Lung microvascular endothelial cell (primary cell): ENCODE measurements at places on chromosomes 4 and X.

- no peak for DNase-seq
Observed at GRCh38 chr4:4415806-4416805, 29.2 kb downstream of the NSG1 start.

- peak; percentile 45 for DNase-seq
Observed at GRCh38 chr4:185524888-185525863, 10.1 kb downstream of the PDLIM3 start.

DNA sequence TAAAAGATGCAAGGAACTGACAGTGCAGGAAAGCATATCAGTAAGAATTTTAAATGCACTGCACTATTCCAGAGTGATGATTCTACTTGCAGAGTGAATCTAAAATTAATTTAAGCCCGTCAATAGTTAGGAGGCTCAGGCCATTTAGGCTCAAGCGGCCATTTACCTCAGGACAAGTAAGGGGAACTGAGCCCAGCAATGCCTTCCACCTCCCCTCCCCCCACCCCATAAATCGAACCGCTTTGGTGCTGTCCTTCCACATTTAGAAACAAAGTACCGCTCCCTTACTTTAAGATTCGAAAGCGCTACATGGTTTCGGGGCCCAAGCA lies 665 bp downstream of the RBM41 start:
- peak; percentile 16 for DNase-seq

- DNase-seq, result no peak
Observed at GRCh38 chrX:37755025-37755424, 24.8 kb upstream of the CYBB start.

DNA sequence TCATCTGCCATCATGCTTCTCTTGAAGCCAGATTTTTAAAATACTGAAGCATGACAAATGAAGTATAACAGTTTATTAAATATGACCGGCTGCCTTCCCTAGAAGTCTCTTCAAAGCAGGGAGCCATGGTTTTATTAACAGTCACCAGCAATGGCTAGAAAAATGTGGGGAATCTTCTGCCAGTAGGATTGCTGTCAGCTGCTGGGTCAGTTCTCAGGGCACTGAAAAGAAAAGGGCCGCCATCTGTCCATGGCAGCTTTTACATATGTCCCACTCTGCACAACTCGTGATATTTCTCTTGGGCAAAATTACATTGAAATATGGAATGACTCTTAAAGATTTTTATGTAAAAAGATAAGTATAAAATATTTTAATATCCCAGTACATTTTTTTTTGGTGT lies 2.8 kb downstream of the CCNG2 start:
- no peak for DNase-seq

- DNase-seq, result no peak
Observed at GRCh38 chr4:38765382-38765781, 17.4 kb downstream of the TLR10 start.

GRCh38 chr4:176137631-176138030 lies 57.8 kb downstream of the SPATA4 start:
- no peak for DNase-seq

DNA sequence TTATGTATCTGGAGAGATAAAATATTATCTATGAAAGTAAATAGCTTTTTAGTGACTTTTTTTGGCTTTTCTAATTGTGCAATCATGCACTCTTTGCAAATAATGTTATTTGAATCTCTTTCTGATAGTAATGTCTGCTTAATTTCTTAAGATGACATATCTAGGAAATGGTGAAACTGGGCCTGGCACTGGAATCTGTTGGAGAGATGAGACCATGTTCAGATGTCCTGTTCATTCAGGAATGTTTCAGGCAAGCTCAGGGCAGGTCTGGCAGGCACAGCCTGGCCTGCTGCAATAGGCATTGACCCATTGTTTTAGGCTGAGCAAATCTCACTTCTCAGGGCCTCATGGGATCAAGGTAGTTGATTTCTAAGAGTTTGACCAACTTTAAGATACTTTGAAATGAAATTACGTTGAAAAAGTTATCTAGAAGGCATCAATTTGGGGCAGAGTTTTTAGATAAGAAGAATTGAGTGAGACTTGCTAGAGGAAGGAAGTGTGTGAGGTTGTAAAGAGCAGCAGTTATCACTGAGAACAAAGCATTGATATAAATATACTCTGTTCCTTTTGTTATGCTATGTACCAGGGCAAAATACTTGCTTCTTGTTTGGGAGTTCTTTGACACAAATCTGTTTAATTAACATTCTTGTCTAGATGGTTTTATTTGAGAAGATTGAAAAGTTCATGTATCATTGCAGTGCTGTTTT lies 133.0 kb upstream of the LEF1 start:
- no peak for DNase-seq

GRCh38 chrX:147838465-147839131 lies 73.1 kb upstream of the FMR1 start:
- DNase-seq, result peak; percentile 12

DNA sequence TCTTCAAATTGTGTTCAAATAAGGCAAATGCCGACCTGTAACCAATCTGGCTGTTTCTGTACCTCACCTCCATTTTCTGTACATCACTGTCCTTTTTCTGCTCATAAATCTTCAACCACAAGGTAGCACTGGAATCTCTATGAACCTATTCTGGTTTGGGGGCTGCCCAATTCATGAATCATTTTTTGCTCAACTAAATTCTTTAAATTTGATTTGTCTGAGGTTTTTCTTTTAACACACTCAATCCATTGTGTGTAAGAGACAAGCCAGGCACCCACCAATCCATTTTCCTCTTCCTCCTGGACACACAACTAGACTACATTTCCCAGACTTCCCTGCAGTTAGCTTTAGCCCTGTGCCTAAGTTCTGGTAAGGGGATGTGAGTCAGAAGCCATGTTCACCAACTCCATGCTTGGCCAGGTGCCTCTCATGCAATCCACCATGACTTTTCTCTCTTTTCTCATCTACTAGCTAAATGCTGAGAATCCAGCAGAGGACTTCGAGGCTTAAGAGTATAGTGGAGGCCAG lies 193.2 kb upstream of the KLF3 start:
- no peak for DNase-seq

GRCh38 chr4:119093042-119093827 lies 42.4 kb upstream of the MYOZ2 start:
- no peak for DNase-seq

DNA sequence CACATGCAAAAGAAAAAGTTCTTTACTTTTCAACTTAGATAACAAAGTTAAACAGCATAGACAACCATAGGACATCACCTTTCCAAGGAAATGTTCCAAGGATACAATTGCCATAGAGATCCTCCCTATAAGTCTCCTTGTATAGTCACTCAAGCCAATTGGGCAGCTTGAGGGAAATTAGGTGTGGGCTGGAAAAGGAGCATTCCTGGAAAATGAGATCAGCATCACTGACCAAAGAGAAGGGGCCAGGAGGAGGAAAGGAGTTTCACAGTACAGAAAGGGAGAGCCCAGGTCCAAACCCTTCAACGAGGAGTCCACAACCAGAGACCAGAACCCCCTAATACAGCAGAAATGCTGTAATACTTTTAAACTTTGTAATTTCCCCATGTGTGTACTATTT lies 91.5 kb upstream of the PPARGC1A start:
- no peak for DNase-seq

GRCh38 chrX:29297171-29297800 lies 710.0 kb downstream of the IL1RAPL1 start:
- DNase-seq, result no peak

DNA sequence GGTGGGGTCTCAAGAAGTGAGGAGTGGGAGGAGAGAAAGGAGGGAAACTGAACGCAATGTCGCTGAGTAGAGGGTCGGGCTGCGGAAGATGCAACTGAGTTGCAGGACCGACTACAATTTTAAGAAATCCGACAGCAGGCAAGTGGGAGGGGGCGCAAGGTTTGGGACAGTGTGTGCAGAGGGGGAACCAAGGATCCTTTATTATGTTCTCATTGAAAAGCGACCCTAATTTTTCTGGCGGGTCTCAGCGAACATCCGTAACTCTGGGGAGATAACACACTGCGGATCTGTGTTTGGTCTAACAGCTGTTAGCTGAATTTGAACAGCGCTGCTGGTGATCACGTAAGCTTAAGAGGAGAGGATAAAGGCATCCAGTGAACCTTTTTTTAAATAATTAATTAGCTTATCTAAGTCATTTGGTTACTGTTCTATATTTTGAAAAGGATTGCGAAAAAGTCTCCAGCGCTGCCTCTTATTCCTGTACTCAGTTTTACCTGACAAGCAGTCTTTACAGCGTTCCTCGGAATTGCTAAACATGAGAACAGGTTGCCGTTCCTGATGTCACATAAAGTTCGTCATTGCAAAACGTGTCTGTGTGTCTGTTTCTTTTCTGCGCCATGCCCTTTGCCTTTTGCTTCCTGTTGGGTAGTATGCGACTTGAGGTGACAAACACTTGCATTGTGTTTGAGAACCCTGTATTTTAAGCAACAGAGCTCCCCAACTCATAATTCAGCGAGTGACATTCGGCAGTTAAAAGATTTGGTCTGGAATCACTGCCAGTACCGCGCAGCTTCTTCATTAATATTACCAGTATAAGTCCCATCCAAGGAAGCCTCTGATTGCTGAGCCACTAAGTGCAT lies 1.3 kb downstream of the HTR2C start:
- DNase-seq, result no peak

GRCh38 chr4:25938366-25938765 lies 24.3 kb downstream of the SMIM20 start:
- DNase-seq, result no peak

- peak; percentile 60 for DNase-seq
Observed at GRCh38 chr4:169791527-169792156, 33.9 kb upstream of the HPF1 start.

DNA sequence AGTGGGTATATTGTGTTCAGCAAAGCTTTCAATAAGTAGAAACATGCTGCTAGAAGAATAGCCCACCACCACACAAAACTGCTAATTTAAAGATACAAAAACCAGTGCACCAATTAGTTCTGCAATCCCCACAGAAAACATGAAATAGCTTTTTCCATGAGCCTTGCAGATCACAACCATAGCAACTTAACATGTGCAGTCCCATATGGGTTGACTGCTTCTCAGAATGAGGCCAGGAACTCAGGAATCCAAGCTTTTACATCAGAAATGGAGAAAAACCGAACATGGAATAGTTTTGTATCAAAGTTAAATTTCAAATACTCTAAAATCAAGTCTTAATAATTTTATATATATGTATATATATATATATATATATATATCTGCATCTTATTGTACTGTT lies 66.6 kb upstream of the IQCM start:
- DNase-seq, result no peak

GRCh38 chr4:107916623-107917022 lies 14.7 kb upstream of the CYP2U1 start:
- DNase-seq, result no peak

DNA sequence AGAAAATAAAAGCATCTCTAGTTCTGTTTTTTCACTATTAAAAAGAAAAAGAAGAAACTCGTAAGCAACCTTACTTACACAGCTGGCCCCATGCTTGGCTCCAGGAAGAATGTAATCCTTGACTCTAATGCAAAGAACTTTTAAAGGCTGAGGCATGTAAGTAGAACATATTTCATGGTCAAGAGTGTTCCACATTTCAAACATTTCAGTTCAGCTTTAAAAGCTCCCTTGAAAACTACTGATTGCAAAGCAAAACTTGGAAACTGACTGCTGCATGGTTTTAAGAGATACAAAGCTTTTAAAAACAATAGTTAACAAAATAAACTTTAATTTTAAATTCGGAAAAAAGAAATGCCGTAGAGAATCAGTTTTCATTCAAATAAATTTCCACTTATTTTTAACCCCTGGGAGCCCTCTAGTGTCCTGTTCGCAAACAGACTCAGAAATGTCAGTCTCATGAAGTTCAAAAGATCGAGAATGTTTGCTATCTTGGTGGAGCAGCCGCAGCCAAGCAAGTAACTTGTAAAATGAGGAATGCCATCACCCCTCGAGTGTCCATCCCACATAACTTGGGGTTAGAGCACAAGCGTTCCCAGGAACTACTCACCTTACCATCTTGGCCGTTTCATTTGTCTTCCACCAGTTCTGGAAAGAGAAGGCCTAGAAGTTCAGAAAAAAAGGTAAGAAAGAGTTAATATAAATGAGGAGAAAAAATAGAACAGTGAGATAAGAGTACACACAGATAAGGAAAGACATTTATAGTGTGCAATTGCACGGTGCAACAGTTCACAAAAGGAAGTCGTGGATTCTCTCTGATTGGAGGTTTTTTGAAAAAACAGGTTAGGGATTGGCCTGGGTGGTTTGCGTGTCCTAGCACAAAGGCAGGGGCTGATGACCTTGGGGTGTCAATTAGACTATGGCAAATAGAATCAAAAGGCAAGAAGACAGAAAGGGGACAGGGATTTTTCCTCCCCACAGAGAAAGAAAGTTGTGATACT lies at the start of gene GASK1B:
Gene GASK1B, minus strand, starts transcription at position 765 of the 998 bp plus-strand sequence. CDS start 1,650 bp downstream, outside the sequence.
- peak; percentile 77 for DNase-seq

GRCh38 chr4:123599920-123600810 lies 203.6 kb downstream of the SPRY1 start:
- DNase-seq, result peak; percentile 78

DNA sequence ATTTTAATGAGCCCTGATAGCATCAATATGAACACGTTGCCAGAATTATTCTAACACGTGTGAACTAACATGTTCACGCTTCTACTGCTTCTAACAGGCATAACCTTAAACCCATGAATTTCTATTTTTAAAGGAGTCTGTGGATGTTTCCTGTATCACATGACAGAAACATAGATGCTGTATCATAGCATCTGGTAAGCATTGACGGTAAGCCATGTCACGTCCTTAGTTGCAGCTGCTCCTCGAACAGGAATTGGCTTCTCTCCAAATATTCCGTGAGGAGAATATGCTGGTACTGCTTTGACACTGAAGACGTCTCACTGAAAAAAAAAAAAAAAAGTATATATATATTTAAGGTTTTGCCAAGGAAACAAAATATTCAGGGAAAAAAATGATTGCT lies 105.1 kb upstream of the MXRA5 start:
- DNase-seq, result no peak

- DNase-seq, result peak; percentile 76
Observed at GRCh38 chr4:8580321-8581093, at the start of gene GPR78. Gene GPR78 (plus strand): TSS chr4:8580392. CDS start chr4:8580983, 591 bp downstream.

GRCh38 chrX:65811558-65812228 lies 144.2 kb downstream of the MSN start:
- no peak for DNase-seq

- peak; percentile 94 for DNase-seq
Observed at GRCh38 chr4:16858275-16858752, 40.1 kb downstream of the LDB2 start.

DNA sequence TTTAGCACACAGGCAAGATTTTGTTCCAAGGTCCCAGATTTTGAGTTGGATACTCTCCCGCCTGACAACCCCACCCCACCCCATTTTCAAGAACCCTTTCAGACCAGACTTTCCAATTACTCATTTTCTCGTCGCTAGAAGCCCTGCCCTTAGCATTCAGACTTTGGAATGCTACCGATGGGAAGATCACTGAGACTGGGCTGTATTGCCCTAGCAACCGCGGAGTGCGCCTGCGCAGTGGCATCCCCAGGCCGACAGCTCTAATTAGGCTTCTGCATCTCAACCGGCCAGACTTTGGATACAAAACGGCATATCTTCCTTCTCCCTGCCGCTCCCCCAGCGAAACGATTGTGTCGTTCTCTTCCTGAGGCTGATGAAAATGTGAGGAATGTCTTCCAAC lies 3.4 kb downstream of the MAGEE2 start:
- DNase-seq, result no peak

DNA sequence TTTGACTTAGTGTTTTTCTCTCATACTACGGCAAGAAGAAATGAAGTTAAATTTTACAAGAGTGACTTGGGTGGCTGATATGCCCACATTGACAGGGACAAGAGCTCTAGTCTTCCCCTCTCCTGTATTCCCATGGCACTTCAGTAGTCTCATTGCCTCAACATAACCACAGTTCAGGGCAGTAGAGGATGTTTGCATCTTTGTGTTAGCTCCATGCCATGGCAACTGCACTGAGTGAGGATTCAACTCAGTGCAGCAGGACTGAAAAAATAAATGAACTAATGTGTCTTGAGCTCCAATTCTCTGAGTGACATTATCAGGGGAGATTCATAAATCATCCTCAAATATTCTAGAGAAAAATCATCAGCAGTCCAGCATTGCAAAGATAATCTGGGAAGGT lies 78.8 kb downstream of the TET2 start:
- DNase-seq, result no peak
